ENCODE measurements at places on chromosomes 12 and 14.

- DNase-seq = no peak
Measured at GRCh38 chr12:1326258-1326657, 268.1 kb downstream of the FBXL14 start.

DNA sequence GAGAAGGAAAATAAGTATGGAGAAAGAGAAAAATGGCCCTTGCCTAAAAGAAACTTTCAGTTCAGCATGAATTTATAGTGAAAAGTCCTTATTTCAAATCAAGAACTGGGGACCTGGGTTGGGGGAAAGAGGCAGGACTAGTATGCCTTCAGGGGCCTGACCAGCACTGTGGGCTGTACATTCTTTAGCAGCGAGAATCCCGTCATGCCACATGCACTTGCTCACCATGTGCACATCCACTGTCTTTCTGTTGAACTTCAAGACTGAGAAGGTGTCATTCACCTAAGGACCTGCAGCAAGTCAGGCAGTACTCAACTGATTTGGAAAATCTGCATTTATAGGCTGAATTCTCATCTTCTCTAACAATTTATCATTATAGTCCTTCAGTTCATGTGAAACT, 50.2 kb downstream of the RAB35 start:
- DNase-seq = no peak

DNA sequence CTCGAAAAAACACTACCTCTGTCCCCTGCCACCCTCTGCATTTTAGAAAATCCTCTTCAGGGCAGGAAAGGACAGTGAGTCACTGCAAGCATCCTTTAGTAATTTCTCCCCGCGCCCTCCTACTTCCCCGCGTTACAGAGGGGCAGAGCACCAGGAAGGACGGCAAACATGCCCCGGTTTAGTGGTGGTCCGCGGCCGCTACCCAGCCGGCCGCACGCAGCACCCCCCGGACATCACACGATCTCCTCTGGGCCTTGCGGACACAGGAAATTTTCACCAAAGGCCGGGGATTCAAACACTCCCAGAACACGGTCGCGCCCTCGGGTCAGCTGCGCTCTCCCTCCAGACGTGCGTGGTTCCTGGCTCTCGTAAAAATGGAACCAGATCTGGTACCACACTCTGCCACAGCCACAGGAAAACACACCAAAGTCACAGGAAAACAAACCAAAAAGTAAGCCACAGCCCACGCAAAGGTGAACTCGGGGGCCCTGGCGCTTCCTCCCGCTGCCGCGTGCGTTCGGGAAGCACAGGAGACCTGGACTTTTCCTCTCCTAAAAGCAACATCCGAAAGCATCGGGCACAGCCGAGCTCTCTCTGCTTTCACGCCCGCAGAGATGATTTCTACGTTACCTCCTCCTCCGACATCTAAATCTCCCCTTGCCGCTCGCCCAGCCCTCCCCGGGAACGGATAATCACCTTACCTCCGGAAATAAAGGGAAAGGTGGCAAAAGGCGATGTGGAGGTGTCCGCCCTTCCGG, 839 bp downstream of the SLC38A1 start:
- no peak for DNase-seq

- DNase-seq = no peak
Measured at GRCh38 chr12:87575906-87576305, 453.3 kb downstream of the C12orf50 start.

- no peak for DNase-seq
Measured at GRCh38 chr12:57110104-57111030, 795 bp downstream of the STAT6 start.

DNA sequence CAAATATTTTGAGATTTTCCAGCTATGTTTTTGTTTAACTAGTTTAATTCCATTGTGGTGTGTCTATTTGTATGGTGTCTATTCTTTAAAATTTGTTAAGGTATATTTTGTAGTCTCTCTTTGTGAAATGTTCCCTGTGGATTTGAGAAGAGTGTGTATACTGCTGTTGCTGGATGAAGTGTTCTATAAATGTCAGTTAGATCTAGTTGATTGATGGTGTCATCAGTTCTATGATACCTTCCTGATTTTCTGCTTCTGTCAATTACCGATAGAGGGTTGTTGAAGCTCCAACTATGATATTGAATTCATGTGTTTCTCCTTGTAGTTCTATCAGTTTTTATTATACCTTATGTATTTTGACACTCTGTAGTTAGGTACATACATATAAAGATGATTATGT, 53.1 kb downstream of the FUT8 start:
- no peak for DNase-seq

DNA sequence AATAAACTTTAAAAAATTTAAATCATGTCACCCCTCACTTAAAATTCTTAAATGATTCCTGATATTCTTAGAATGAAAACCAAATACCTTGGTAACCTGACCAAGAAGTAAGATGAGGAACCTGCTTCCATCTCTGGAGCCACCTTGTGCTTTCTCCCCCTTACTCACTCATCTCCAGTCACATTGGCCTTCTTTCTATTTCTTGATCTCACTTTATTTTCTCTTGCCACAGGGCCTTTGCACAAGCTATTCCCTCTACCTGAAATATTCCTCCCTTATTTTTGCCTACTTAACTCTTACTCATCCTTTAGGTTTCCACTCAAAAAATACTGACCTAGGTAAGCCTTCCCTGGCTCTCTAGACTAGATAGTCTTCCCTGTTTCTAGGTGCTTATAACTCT, 5.1 kb downstream of the ZCRB1 start:
- DNase-seq = no peak

GRCh38 chr14:55416866-55417265, 5.2 kb upstream of the ATG14 start:
- DNase-seq = no peak

- no peak for DNase-seq
Measured at GRCh38 chr14:93950948-93951634, 23.9 kb downstream of the FAM181A start.
